ENCODE measurements at places on chromosomes 5 and 9. TPM values are rescaled to one million over a fixed set of nuclear protein-coding genes. Genes with fewer than 3 reads are reported as not detected.

- DNase-seq, result no peak
Observed at GRCh38 chr9:105206821-105207699, 37.4 kb upstream of the SLC44A1 start.

GRCh38 chr5:55935371-55935770 lies 59.4 kb downstream of the IL6ST start:
- DNase-seq, result no peak

DNA sequence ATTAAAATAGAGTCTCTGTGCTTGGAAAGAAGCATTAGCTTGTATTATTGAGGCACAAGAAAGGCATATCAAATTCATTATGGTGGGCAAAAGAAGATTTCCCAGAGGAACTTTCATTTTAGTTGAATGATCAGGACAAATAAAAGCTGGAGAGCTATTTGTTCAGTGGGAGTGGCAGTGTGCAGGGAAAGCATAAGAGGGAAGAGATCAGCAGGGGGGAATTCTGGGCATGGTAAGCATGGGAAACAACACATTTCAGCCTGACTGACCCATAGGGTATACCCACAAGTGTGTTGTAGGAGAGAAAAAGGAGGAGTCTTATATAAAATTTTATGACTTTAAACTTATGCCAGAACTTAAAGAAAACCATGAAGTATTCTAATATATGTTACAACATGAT lies 167.7 kb upstream of the RASA1 start:
- peak; percentile 11 for DNase-seq

- DNase-seq, result no peak
Observed at GRCh38 chr9:128860937-128861336, 20.8 kb downstream of the KYAT1 start.

DNA sequence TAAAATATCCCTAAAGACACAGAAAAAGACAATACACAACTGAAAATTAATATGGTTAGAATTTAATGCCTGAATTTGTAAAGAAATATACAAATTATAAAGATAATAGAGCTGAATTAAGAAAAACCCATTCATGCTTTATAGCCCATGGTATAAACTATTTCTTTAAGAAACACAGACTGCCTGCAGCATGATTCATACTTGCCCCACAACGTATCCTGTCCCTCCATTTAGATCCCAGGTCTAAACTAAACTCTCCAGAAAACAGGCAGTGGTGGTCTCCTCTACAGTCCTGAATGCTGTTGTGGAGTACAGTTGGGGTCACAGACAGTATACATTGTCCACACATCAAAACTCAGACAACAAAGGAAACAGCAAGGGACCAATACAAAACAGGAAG lies 24.8 kb downstream of the IL6ST start:
- DNase-seq, result no peak

DNA sequence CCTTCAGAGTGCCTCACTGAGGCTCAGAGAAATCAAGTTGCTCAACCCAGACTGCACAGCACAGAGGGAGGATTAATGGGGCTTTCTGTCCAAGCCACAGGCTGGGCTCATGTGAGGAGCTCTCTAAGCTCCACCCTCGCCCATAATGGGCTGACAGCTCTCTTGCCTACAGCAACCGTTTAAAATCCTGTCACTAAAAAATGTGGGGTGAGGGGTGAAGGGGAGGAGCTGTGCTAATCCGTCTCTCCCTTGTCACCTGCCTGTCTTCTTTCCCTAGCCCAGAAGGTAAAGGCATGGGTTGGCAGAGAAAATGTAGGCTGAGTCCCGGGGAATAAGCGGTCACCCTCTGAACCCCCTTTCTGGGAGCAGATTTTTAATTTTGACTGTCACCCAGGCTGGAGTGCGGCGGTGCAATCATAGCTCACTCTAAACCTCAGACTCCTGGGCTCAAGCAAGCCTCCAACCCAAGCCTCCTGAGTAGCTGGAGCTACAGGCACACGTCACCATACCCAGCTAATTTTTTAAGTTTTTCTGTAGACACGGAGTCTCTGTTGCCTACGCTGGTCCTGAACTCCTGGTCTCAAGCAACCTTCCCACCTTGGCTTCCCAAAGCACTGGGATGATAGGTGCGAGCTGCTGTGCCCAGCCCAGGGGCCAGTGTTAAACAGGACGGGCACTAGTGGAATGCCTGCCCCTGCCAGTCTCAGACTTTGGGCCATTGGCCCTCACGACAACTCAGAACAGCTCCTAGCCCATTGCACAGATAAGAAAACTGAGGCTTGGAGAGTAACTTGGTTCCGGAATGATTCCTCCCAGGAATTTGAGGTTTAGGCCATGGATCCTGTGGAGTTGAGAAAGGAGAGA lies 89.5 kb downstream of the LMX1B start:
- peak; percentile 4 for DNase-seq

DNA sequence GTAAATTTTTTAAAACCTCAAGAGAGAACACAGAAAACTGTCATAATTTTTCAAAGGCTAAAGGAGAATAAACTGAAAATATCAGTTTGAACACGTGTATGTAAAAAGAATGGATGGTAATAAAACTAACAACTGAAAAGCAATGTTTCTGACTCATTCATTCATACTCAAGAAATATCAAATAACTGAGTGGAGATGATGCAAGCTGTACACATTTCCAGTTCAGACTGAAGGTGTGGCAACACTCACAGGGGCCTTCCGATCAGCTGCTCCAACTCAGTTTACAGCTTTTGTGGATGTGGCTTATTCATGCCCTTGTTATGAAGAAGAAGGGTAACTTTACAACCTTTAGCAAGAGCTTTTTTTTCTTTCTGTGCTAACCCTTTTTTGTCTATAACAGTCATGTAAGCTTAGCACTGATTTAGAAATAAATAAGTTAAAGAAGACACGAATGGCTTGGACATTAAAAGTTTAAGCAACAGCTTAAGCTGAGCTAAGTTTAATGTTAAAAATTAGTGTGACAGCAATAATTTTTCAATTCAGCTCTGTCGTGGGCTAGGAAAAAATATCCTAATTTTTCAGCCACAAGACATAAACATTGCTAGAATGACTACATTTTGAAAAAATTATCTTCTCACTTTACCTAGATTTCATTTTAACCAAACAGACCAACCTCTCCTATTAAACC lies 453.5 kb downstream of the RAB3C start:
- no peak for DNase-seq

GRCh38 chr9:129552064-129552463 lies 68.8 kb downstream of the C9orf50 start:
- DNase-seq, result no peak

GRCh38 chr5:178152491-178153444 lies 917 bp downstream of the NHP2 start:
- no peak for DNase-seq

GRCh38 chr9:132541870-132542830 lies 40.3 kb upstream of the BARHL1 start:
- no peak for DNase-seq

DNA sequence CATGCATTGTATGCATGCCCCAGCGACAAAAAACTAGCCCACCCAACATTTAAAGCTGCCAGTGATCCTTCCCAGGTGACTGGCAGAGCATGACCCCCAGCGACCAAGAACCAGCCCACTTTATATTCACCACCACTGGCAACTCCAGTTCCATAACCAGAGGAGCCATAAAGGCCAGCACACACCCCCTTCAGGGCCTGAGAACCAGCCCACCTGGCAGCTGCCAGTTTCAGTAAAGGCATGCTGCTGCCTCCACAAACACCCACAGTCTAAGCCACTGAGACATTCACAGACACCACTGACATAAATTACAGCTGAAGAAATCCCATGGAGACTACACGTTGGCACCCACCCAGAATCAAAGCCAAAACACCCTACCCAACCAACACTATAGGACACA lies 46.9 kb upstream of the RGS7BP start:
- DNase-seq, result no peak

GRCh38 chr5:78671609-78672008 lies 23.0 kb upstream of the LHFPL2 start:
- DNase-seq, result no peak

GRCh38 chr5:73121119-73121463 lies 716 bp downstream of the TMEM171 start:
- no peak for DNase-seq

- no peak for DNase-seq
Observed at GRCh38 chr5:153661897-153662296, 171.4 kb downstream of the GRIA1 start.

DNA sequence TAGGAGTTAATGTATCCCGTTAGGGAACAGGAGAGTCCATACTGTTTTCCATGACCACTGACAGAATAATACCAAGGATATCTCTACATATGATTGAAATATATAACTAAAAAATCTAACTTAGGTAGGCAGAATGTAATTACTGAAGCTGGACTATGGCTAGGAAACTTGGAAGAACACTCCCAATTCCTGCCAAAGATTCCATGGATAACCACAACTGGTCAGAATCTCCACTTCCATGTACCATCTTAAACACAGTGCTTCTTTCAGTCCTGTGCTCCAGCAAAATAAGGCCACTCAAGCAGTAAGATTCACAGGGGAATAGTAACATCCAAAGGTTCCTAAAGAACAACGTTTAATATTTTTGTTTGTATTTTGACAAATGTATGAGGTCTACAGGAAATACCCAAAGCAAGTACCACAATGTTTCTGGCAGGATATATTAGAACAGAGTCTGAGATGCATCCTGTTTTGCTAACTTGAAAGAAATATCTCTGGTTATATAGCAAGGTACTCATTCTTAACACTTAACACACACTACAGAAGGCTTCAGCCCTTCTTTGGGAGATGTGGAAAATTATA lies 295.0 kb downstream of the ADAMTS6 start:
- DNase-seq, result no peak

- peak; percentile 38 for DNase-seq
Observed at GRCh38 chr5:34564710-34565235, 91.4 kb upstream of the RAI14 start.

GRCh38 chr5:142717582-142718215 lies 31.8 kb upstream of the FGF1 start:
- no peak for DNase-seq

DNA sequence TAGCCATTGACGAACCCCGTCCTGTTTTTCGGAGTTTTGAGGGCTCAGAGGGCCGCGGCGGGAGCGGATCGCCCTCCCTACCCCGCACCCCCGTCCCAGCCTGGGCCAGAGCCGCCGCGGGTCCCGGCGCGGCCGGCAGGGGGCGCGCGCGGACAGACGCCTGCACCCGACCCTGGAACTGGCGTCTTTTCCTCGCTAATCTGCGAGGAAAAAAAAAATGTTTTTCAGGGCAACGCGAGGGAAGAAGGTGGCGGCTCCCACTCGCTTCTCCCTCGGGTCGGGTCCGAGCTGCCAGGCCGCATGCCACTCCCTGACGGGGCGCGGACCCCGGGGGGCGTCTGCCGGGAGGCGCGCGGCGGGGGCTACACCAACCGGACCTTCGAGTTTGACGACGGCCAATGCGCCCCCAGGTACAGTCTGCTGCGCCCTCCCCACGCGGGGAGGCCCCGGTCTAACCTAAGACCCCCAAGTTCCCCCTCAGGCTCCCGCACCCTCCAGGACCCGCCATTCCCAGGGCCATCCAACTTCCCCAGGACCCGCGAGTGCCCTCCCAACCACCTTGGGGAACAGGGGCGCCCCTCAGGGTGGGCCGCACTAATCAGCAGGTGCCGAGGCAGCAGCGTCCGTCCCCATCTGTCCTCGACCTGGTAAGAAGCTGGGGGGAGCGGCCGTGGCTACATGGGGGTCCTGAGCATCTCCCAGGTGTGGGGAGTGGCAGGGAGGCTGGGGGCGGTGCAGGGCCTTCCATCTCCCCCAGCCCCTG lies at the start of gene KCNT1:
Gene KCNT1 (plus strand): TSS at position 227 of the 763 bp plus-strand sequence. CDS start 74 bp downstream, at position 301.
- peak; percentile 75 for DNase-seq

DNA sequence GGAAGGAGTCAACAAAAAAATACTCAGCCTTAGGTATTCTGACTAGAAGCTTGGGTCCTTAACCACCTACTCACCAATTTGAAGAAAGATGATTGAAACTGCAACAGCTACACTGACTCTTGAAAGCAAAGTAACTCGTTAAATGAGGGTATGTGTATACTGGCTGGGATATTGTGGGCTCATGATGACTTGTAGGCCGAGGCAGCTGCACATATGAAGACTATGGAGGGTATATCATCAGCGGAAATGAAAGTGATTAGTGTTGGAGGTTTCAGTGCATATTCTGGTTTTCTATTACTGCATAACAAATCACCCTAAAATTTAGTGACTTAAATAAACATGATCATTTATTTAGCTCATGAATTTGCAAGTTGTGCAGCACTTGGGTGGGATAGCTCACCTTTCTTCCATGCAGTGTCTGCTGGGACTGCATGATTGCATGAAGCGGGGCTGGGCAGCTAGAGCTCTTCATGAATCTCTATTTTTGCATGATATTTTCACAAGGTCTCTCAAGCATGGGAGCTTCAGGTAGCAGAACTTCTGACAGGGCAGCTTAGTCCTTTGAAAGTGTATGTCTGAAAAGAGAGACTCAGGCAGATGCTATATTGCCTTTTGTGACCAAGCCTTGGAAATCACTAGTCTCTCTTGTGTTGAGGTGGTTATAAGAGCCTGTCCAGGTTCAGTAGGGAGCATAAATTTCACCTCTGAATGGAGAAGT lies 96.1 kb upstream of the CDKN2B start:
- DNase-seq, result no peak

DNA sequence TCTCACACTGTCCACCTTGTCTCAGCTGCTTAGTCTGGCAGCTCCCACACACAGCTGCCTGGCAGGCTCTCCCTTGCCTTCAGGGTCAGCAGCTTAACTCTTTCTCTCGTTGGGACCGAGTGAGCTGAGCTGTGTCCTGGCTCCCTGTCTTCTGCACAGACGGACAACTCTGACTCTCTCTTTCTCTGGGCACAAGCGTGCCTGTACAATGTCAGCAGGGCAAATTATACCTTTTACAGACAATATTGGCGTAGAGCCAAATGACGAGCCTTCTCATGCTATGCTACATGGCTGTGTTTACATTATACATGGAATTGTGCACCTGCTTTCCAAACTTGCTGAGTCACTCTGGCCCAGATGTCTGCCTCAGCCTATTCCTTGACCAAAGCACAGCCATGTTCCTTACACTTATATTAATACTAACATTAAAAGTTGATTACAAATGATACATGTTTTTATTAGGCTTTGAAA lies 188.6 kb downstream of the CYLC2 start:
- peak; percentile 44 for DNase-seq

DNA sequence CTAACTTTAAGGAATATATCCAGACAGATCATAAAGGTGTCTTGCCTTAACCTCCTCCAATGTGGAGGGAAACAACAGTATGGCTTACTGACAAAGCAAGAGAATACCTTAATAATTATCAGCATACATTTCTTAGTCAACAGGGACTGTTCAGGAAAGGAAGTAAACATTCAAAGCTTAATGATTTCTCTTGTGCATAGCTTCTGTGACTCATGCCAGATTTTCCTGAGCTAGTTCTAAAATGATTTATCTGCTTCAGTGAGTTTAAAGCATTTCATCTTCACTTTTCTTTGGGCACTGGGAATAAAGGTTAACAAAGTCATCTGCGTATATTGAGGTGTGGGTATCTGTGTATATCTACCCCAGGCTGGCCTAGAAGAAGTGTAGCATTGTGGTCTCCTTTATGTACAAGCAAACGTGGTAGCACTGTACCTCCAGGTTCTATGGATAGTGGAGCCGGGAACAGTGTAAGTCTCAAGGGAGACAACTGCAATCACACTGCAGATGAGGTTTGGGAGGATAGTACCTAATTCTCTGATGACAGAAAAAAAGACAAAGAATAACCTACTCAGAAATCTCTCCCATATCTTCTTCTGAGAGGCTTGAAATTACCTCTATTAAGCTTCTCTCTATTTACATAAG lies 284.1 kb downstream of the HCN1 start:
- DNase-seq, result peak; percentile 3

The MPDZ gene
- total RNA-seq, result 18.3 TPM

The SOX30 gene
- total RNA-seq, result not detected

The ZNF879 gene
- total RNA-seq, result 4.4 TPM

The CARTPT gene
- 11.4 TPM for total RNA-seq

The PRR16 gene
- 5.9 TPM for total RNA-seq

The ANKRD55 gene
- total RNA-seq, result not detected

The RNF208 gene
- 0.45 TPM for total RNA-seq

The PCDHA1 gene
- not detected for total RNA-seq

The NR2F1 gene
- 115 TPM for total RNA-seq

All from stomach (tissue), 19 donors.